Right renal cortex interstitium (tissue), 3 donors: ENCODE measurements at places on chromosomes 7 and 10. TPM values are rescaled to one million over a fixed set of nuclear protein-coding genes. Genes with fewer than 3 reads are reported as not detected.

- DNase-seq, result no peak
Measured at GRCh38 chr7:134300988-134301387, 15.7 kb downstream of the SLC35B4 start.

DNA sequence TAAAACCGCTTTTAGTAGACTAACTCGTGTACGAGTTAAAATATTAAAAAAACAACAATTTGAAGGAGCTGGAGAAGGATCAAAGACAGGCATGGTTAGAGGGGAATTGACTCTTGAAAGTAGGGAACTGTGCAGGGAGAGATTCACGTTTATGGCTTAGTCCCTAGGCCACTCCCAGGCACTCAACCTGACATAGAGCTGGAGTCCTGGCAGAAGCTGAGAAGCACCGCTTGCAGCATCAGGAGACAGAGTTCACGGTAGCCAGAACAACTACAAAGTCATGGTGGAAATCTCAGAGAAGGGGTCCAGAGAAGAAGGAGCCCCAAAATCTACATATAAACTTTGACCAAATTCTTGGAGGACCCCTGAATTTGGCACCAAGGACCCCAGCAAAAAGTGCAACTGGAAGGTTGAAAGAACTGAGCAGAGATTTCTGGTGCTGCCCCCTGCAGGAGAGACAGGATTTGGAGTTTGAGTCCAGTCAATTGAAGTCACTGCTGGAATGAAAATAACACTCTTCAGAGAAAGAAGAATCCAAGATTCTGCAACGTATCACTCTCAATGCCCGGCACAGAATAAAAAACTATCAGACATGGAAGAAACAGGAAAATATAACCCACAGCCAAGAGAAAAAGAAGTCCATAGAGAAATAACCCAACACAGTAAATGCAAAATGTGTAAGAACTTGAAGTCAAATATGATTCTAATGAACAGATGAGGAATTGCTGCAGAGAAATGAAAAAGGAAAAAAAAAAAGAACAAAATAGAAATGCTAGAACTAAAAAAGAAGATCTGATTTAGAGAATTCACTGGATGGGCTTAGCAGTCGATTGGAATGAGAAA is 493.3 kb upstream of the PODXL start:
- no peak for DNase-seq

- DNase-seq, result no peak
Measured at GRCh38 chr10:20443094-20443493, 454.0 kb downstream of the NEBL start.

DNA sequence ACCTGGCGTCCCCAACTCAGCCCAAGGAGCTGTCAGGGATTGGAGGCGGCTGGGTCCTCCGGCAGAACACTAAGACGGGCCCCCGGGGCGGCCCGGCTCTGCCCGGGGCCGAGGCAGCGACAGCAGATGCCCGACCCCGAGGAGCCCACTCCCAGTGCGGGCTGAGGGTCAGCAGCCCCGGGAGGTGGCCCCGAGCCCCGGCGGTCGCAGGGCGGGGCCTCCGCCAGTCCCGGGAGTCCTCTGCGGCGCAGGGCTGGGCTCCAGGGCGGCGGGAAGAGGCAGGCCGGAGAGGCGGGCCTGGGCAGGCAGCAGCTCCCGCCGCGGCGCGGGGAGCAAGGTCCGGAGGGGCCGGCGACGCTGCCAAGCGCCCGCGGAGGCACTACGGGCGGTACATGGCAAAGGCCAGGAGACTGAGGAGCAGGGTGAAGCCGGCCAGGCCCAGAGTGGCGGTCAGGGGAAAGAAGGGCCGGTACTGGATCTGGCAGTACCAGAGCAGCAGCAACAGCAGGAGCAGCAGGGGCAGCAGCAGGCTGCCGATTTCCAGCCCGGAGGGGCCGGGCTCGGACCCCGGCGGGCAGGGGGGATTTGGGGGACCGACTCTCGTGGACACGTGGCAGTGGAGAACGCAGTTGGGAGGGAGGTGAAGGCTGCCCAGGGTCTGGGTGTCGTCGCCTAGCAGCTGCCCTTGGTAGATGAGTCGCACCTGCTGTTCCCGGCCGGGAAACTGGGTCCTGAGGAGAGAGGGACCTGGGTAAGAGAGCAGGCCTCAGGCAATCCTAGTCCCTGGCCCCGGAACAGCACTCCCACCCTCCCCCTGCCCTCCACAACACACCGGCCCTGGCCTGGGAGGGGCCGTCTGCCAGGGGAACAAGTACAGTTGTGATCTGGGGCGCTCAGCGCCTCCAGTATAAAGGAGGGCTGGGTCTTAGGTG is 827 bp upstream of the FASTK start:
- no peak for DNase-seq

DNA sequence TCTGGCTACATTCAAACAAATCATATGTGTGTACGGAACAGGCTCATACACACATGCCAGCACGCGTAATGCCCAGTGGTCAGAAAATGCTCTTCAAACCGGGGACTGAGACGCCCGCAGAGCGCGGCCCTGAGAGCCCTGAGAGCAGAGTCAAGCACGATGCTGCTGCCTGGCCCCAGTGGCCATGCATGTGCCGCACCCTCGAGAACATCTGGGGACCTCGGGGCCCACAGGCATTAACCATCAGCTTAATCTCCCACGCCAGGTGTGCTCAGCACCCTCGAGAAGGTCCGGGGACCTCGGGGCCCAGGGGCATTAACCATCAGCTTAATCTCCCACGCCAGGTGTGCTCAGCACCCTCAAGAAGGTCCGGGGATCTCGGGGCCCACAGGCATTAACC is 163.1 kb downstream of the PTPRN2 start:
- DNase-seq, result no peak

DNA sequence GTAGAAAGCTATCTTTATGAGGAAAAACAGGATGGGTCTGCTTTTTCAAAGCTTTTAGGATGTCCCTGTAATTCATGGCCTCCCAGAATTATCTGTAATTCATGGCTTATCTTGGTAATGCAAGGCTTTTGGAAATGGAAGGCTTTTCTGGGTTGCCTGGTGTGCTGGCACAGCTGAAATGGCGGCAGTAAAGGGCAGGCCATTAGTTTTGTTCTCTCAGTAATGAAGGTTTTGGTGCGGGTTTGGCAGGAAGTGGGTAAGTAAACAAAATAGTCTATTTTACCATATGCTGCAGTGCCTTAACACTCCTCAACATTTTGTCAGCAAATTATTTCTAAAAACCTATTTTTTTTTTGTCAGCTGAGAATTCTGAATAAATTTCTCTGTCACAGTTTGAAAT is 69.3 kb downstream of the LRGUK start:
- DNase-seq, result no peak

- no peak for DNase-seq
Measured at GRCh38 chr7:70788276-70788675, 343.7 kb upstream of the GALNT17 start.

GRCh38 chr7:28996836-28997235 is 38.7 kb upstream of the TRIL start:
- DNase-seq, result no peak

DNA sequence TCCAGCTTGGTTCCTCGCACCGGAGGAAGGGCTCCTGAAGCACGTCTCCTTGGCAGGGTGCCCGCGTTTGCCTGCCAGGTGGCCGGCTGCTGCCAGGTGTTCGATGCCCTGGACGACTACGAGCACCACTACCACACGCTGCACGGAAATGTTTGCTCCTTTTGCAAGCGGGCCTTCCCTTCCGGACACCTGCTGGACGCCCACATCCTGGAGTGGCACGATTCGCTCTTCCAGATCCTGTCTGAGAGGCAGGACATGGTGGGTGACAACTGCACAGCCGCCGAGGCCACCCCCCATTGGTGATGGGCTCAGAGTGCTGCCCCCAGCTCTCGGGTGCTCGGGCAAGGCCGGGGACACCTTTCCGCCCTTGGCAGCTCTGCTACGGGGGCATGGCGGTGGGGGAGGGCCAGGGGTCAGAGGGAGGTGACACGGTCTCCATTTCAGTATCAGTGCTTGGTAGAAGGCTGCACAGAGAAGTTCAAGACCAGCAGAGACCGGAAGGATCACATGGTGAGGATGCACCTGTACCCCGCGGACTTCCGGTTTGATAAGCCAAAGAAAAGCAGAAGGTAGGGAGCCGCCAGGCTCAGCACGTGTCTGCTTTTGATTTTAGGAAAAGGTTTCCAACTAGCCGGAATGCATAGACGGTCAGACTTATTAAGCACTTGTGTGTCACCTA is 1.1 kb downstream of the ZNF511 start:
- no peak for DNase-seq

- DNase-seq, result no peak
Measured at GRCh38 chr10:51109801-51110533, 35.7 kb downstream of the PRKG1 start.

ABCC2 gene
- 9.8 TPM for polyA plus RNA-seq

HTR5A gene
- not detected for polyA plus RNA-seq

FASTK gene
- polyA plus RNA-seq, result 44.2 TPM

ADAP1 gene
- polyA plus RNA-seq, result 13.9 TPM

VAX1 gene
- not detected for polyA plus RNA-seq

SLC29A4 gene
- polyA plus RNA-seq, result 15.9 TPM

RNF32 gene
- 2.9 TPM for polyA plus RNA-seq

CYP3A5 gene
- polyA plus RNA-seq, result 1.00 TPM

CDHR3 gene
- 5.9 TPM for polyA plus RNA-seq

PAPSS2 gene
- 49.3 TPM for polyA plus RNA-seq

EMX2 gene
- 179 TPM for polyA plus RNA-seq

IDI2 gene
- not detected for polyA plus RNA-seq

PLEKHS1 gene
- 0.21 TPM for polyA plus RNA-seq
